ENCODE measurements at places on chromosomes 11 and 22. TPM values are rescaled to one million over a fixed set of nuclear protein-coding genes. Genes with fewer than 3 reads are reported as not detected.

The PRG3 gene
- total RNA-seq: not detected

The MYOD1 gene
- not detected for total RNA-seq

- peak; percentile 65 for DNase-seq
Observed at GRCh38 chr11:56700914-56701485, 2.1 kb downstream of the OR9G1 start.

DNA sequence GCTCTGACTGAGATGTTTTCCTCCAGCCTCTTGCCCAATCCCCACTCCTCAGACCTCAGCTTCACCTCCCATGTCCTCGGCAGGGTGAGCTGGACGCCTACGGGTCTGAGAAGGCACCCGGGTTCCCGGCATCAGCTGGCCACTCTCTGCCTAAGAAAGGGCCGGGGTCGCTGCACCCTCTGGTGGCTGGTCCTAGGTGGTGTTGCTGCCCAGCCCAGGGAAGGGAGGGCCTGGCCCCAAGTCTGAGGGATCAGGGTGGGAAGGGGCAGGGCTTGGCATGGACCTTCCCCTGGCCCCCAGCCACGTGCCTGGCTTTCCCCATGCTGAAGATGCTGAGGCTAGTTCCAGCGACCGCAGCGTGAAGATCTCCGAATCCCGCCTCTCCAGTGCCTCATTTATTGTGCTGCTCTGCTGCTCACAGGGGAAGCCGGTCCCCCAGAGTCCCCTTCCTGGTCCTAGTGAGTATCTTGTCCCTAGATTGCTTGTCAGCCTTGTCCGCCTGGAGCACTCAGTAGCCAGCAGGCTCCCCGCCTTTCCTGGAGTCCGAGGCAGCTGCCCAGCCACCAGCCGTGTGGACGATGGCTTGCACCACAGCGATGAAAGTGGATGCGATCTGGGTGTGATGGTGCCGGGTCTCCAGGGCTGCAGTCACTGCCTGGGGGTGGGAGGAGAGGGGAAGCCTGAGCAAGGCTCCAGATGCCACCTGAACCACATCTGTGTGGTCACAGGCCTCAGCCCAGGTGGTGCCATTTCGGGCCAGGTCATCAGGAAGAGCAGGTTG, 2.9 kb upstream of the GGT5 start:
- peak; percentile 80 for DNase-seq

- no peak for DNase-seq
Observed at GRCh38 chr11:47499161-47499560, 50.2 kb upstream of the RAPSN start.
